ENCODE measurements at places on chromosomes 2 and 18.

GRCh38 chr18:48609820-48610815, 71.3 kb downstream of the CTIF start:
- DNase-seq = no peak

DNA sequence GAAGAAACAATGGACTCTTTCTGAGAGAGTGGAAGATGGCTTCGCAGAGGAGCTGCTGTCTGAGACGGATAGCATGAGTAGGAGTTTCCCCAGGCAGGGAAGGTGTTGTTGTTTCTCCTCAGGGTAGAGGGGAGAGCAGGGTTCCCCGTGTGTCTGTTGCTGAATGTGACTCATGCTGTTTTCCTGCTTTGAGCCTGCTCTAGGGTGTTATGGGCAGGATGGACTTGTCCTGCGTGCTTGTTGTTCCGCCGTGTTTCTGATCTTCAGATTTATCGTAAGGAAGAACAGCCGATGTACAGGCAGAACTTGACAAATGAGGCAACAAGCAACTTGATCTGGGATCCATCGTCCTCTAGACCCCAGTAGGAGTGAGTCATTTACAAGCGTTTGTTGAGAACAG, 19.7 kb upstream of the MYCN start:
- no peak for DNase-seq

GRCh38 chr18:59570101-59570775, 127.0 kb downstream of the CCBE1 start:
- DNase-seq = no peak

GRCh38 chr18:23682472-23682871, 6.8 kb upstream of the LAMA3 start:
- no peak for DNase-seq

DNA sequence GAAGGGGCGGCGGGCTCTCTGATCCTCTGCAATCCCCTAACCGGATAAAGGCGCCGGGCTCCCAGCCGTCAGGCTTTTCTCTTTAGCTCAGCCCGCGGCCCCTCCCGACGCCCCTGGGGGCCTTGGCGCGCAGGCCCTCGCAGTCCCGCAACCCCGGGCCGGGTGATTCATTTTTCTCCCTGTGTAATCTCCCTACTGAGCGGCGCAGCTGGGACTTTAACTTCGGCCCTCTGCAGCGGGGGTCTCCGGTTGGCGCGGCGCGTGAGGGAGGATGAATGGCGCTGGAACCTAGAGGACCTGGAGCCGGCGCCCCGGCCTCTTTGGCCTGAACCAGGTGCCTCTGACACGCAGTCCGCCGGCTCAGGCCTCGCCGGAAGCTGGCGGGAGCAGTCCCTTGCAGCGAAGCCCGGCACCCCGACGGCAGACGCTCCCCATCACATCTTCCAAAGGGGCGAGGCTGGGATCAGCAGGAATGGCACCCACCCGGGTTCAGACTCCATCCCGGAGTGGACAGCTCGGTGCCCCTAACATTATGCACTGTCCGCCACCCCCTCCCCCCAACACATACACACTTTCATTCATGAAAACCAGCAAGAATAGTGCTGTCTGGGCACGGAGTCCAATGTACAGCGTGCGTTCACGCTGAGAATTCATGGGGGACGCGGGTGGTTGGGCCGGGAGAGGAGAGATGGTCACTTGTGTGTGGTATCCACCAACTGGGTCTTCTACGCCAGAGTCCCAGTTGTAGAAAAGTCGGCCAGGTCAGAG, 1.2 kb downstream of the CNGA3 start:
- DNase-seq = no peak

GRCh38 chr2:65427532-65427931, 4.9 kb downstream of the SPRED2 start:
- no peak for DNase-seq

DNA sequence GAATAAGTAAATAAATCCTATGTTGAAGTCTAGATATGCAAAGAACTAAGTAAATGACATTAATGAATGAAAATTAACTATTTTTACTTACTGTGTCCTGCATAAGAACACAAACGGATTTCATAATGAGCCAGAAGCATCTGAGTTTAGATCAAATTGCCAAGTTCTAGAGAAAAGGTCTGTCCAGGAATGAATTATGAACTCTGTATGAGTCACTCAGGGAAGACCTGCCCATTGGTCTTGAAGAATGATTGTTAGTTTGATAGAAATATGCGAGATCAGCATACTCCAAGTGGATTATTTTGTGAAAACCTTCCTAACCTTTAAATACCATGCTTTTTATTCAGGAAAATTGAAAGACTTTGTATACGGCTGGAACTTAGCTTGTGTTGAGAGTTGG, 189.5 kb downstream of the DOK6 start:
- no peak for DNase-seq

DNA sequence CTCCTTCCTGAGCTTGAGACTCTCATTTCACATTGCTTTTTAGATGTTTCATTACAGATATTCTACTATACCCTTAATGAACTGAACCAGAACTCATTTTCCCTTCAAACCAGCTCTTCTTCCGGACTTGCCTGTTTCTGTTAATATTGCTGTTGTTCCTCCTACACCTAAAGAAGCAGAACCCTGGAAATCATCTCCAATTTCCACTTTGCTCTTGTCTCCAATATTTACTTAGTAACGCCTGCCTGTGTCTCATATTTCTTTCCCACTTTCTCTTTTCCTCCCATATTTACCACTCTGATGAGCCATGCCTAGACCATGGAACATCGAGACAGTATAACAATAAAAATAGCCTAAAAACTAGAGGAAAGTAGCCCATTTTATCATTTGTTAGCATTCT, 17.9 kb upstream of the GMCL1 start:
- no peak for DNase-seq

DNA sequence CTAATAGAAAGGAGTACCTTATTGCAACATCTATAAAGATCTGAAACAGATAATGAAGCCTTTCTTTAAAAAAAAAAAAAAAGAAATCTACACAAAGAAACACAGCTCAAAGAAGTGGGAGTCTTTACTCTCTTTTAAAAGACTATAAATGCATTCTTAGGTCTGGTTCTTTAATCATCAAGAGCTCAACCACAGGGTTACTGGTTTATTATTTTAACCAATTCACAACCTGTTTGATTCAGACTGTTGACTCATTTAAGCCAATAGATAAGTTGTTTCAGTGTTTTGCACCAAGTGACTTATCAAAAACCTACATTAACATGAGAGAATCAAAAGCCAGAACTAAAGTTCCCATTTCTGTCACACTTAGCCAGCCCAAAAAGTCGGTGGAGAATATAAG, 93.1 kb downstream of the TCF4 start:
- DNase-seq = no peak

- no peak for DNase-seq
These were observed 62.0 kb downstream of the CACNB4 start for GRCh38 chr2:152036611-152037469.

- no peak for DNase-seq
These were observed 5.7 kb upstream of the HS1BP3 start for GRCh38 chr2:20656561-20656960.

DNA sequence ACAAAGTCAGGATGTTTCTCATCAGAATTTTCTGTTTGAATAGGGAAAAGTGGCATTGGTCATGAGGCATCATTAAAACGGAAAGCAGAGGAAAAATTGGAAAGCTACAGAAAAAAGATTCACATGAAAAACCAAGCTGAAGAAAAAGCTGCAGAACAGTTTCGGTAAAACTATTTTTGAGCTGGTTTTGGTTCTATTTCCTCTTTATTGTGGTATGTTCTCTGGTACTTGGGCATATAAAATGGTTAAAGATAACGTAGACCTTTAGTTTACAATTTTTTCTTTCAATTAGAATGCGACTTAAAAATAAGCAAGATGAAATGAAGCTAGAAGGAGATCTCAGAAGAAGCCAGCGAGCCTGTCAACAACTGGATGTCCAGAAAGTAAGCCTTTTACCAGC, 7.6 kb downstream of the GPATCH11 start:
- no peak for DNase-seq

DNA sequence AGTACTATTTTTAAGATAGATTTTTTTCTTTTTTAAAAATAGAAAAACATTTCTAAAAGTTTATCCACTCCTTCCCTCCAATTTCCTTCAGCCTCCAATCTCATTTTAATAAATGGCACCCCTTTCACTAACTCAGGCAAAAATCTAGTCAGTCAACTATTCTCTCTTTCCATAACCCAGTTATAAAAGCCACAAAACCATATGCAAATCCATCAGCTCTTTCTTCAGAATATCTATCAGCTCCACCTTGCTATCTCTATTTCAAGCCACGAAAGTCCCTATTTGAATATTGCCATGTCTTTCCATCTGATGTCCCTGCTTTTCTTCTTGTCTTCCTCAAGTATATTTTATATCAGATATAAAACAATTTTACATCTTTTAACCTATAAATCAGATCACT, 397.1 kb downstream of the ERBB4 start:
- no peak for DNase-seq

DNA sequence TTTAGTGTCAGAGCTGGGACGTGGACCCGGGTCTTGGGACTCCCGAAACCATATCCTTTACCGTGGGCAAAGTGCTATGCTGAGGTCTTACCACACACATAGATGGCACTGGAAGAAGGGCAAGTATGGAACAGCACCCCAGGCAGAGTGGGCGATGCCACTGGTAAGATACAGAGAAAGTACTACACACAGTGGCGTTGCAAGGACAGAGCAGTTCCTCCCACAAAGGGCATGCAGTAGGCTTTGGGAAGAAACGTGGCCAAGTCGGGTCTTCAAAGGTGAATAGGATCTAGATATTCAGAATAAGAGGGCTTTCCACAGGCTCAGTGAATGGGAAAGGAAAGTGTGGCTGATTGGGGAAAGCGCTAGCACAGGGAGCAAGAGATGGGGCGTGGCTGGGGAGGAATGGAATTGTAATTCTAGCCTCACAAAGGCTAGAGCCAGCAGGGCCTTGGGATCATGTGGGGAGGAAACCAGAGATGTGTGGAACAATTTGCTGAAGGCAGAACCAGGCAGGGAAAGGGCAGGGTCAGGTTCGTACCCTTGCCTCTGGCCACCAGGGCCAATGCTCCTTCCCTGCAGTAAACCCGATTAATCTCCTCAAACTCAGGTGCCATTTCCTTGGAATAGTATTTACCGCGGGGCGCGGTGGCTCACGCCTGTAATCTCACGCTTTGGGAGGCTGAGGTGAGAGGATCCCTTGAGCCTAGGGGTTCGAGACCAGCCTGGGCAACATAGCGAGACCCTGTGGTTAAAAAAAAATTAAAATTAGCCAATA, 36.0 kb downstream of the PCBP1 start:
- peak; percentile 35 for DNase-seq

DNA sequence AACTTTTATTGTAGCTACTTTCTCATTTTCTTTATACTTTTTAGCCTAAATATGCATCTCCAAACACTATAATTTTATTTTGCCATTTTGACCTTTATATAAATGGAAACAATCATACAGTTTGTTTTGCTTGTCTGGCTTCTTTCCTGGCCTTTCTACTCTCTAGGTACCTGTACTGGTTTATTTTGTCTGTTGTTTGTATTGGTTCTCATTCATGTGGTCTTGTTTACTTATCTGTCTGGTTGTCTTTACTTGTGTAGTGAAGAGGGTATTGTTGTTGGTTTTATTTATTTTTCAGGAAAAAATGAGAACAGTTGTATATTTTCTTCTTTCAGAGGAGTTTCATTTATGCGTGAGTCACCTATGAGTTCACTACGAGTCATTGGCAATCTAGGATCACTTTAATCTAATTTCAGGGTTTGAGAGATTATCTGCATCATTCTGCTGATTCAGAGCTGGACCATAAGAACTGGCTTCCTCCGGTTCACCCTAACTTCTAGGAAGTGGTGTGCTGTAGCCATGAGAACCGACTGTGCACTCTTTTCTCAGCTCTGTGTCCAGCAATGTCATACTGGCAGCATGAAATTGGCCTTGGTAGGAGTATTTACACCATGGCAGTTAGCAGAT, 33.1 kb upstream of the HDAC4 start:
- DNase-seq = no peak

DNA sequence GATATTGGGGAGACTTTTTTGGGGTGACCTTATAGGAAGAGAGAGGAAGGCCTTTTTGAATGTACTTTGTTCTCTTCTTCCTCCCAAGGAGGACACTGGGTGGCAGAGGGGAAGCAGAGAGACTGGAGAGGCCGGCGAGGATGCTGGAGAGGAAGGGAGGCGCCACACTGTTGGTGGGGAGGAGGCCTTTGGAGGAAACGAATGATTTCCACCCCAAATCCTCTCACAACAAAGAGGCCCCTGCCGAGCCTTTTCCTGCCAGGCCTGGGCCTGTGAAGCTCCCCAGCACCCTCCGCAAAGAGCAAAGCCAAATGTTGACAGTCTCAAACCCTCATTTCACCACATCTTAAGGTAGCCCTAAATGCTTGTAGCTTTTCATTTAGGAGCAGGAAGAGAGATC, 59.0 kb upstream of the UPP2 start:
- no peak for DNase-seq

DNA sequence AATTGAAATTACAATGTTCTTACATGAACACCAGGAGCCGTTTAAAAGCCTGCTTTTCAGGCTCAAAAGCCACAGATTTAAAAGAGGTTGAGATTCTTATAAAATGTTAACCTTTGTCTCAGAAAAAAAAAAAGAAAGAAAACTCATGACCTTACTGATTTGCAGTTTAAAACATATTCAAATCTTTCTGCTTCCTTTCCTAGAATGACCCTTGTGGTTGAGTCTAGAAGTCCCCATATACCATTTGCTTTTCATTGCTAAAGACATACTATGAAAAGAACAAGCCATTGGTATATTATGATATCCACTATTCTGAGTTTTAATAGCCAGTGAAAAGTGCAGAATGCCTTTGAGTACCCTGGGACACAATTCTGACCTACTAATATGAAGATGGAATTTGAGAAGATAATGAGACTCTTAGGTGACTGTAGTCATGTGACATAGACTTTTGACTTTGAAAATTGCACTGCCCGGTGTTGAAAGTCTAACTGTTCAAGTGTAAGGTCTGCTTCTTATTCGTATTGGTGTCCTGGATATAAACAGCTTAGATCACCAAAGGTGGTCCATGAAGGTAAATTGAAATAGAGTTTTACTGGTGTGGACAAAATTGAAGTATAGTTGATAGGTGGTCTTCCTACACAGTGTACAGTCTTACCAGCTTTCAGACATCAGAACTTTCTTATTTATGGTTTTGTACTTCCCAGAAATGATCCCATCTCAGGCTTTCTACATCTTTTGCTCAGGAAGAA, 117.0 kb downstream of the DOCK10 start:
- no peak for DNase-seq

DNA sequence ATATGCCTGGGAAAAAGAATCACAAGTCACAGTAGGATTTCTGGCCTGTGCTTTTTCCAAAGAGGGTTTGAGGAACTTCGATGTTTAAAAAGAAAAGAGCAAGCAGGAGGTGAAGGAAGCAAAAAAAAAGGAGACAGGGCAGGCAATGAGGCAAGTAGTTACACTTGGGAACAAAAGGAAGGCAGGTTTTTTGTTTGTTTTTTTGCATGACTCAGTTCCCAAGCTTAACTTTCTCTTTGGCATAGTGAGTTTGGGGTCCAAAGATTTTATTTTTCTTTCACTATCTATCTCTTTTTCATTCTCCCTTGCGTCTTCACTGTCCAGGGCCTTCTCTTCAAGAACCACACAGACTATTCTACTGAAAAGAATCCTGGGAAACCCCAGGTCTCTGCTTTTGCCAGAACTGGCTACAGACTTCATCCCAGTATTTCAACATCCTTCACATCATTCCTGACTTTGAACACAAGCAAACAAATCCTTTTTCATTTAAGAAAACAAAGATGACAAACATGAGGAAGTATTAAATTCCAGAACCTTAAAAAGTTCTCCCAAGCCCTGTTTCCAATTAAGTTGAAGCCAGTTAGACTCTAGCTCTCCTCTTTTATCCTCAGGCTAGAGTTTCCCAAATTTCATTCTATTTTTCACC, 210.7 kb upstream of the RND3 start:
- no peak for DNase-seq
